ENCODE measurements at places on chromosomes 1 and 21.

- peak; percentile 83 for DNase-seq
These were observed 3.9 kb upstream of the CD58 start for GRCh38 chr1:116574581-116575291.

DNA sequence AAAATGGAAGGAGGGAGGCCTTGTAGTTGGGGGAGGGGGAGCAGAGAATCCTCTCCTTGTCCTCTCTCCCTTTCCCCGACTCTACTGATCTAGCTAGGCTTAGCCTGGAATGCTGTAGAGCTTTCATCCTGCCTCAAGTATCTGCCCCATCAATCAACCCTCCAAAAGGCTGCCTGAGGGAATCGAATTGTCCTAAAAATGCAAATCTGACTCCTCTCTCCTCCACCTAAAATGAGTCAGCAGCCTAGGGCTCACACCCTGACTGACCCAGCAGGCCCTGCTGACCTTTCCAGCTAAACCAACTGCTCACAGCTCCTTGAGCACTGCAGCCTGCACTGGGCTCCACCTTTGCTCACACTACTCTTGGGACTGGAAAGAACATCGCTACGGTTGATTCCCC lies 2.8 kb downstream of the HPDL start:
- no peak for DNase-seq

- DNase-seq: peak; percentile 27
These were observed 257.1 kb downstream of the KCTD3 start for GRCh38 chr1:215824245-215824644.

DNA sequence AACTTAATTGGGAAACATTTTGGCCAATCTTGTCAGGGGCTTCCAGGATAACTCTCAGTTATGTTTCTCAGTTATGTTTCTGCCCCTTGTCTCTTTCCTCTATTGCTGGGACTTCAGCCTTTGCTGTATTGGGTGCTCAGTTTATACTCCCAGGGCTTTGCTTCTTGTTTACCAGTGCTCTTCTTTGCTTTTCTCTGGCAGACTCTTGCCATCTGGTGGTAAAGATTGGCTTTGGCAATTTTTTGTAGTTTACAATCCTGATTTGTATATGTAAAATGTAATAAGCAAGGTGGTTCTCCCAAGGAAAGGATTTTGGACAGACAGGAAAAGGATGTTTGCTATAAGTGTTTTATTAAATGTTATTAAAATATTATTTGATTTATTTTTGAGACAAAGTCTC lies 37.9 kb downstream of the FABP3 start:
- DNase-seq: peak; percentile 35

- DNase-seq: no peak
These were observed 28.6 kb upstream of the MTR start for GRCh38 chr1:236766506-236766905.

Measured in cardiac muscle cell (in vitro differentiated cells and primary cell).